ENCODE measurements at places on chromosomes 13 and 19.

GRCh38 chr13:50390503-50391248 is 375.4 kb downstream of the KCNRG start:
- DNase-seq = no peak

GRCh38 chr19:18975011-18975410 is 34.0 kb upstream of the HOMER3 start:
- DNase-seq = no peak

- DNase-seq = no peak
Observed at GRCh38 chr19:30065680-30066606, 123.9 kb downstream of the URI1 start.

DNA sequence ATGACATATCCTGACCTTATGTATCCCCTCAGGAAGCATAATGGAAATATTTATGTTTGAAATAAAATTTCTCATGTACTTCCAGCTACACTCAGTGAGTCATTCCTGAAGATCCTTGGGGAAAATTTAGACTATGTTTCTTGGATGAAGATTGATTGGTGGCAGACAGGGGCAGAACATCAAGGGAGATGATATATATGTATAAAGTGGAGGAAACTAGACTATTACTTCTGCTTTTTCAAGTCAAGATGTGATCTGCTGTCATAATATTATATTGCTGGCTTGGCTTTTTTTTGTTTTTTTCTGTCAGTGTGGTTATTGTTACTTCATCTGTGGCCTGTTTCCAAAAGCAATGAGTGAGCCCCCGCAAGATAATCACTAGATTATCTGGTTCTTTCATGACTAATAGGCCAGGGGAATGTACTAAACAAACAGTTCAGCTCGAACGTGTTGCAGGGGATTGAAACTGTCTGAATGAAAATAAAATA is 87.2 kb upstream of the TNFSF11 start:
- no peak for DNase-seq

DNA sequence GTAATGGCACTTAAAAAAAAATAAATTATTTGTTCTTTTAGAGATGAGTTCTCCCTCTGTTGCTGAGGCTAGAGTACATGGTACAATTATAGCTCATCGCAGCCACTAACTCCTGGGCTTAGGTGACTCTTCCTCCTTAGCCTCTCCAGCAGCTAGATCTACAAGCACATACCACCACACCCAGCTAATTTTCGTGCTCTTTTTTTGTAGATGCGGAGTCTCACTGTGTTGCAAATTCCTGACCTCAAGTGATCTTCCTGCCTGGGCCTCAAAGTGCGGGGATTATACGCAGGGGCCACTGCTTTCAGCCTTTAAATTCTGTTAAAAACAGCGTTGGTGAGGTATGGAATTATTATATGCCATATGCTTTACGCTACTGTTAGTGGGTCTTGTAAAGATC is 2034.0 kb downstream of the OLFM4 start:
- DNase-seq = no peak

DNA sequence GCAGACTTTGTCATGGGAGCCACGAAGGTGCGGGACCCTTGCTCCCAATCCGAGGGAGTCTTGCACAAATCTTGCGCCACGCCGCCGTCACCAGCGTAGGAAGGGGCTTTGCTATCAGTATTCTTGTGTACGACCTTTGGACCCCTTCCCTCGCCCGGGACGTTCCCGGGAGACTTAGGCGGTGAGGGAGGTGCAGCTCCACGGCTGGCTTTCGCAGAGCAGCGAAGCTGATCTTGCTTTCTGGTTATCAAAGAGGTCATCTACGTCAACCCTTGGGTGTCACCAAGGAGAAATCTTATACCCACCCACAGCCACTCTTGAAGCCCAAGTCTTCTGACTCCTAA is 583 bp downstream of the TECR start:
- no peak for DNase-seq

- no peak for DNase-seq
Observed at GRCh38 chr19:5165697-5166019, 175.0 kb downstream of the PTPRS start.

DNA sequence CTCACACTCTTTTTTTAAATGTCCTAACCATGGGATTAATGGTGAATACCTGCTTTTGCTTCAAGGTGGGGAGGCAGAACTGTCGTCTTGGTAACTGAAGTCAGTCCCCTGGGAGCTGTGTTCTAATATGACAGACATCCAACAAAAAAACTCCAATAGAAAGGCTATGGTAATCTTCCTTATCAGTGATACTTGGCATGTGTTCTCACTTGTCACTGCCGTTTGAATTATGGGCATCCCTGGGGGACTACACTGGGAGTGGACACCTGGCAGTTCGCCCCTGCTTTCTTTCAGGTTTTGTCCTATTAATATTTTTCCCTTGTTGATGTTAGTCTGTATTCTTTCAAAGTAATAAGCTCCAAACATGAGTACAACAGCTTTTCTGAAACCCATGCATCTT is 252.6 kb downstream of the SLITRK5 start:
- DNase-seq = no peak

GRCh38 chr19:58476498-58477015 is 405 bp downstream of the ZNF446 start:
- DNase-seq = no peak

DNA sequence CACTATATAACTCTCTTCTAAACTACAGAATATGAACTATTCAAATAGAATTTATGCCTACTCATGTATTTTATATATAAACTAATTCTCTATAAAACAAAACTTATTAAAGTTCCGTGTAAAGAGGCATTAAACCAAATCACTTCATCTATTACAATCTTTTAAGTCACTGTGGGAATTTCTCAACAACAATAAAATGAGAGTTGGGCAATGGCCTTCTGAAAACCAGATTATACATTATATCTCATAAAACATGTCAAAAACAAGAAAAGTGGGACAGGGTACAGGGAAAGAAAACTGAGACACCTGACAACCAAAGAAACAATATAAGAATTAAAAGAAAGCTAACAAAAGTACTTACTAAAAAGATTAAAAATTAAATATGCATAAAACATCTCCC is 145.2 kb downstream of the DIAPH3 start:
- no peak for DNase-seq

DNA sequence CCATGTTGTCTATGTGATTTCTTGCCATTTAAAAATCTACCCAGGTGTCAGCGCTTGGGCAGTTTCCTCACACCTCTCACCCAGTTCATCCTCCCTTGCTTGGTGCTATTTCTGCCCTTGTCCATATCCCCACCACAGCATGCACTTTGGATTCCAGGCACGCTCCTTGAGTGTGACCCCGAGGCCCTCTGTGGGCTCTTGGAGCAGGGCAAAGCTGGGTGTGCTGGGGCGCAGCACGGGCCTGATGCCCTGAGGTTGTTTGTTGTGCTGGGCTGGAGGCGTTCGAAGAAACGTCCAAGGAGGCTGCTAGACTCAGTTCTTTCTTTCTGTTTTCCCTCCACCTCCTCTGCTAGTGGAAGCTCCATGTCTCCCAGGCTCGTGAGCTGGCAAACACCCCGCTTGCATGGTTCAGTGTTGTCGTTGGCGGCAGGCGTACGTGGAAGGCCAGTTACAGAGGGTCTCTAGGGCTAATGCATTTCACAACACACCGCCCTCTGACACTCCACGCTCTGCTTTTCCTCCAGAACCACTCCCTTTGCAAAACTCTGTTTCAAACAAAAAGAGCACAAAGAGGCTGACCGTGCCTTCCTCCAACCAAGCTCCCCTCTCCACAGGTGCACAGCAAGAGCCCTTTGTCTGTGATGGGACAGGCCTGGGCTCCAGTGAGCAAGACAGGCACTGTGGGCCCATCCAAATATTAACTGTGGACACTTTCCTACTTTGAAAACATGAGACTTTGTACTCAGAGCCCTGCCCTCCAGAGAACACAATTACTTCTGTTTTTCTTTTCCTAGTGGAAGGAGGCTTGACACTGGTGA is 117.7 kb upstream of the GJB6 start:
- DNase-seq = no peak

DNA sequence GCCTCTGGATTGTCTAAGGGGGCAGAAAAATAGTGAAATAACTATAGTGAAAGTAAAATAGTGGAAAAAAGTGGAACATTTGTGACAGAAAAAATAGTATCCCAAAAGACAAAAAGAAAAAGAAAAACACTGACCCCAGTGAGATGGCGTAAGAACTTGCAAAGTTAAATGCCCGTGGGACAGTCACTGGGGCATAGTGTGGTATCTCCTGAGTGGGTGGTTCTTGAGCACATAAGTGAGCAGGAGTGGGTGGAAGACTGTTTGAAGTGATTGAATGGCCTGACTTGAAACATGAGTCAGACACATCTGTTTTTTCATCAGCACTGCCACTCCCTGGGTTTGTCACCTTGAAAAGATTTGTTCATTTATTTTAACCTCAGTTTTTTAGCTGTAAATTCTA is 2.5 kb downstream of the ZNF430 start:
- no peak for DNase-seq

DNA sequence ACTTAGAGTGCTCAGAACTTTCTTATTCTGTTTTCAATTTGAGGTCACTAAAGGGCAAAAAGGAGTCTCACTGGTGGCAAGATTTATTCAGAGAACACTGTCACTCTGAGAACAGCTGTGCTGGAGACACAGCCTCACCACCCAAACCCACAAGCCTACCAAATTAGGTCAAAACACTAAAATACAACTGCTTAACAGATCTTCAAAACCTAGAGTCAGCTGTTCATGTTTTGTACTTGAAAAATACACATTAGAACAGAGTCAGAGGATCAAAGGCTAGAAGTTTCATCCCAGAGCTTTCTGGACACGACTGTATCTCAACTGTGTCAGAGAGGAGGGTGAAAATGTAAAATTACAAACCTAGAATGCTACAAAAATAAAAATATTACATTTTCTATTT is 89.3 kb downstream of the MIPEP start:
- DNase-seq = no peak

- no peak for DNase-seq
Observed at GRCh38 chr19:17866964-17867486, 4.7 kb upstream of the SLC5A5 start.

GRCh38 chr13:47437406-47437805 is 540.6 kb upstream of the HTR2A start:
- DNase-seq = no peak

DNA sequence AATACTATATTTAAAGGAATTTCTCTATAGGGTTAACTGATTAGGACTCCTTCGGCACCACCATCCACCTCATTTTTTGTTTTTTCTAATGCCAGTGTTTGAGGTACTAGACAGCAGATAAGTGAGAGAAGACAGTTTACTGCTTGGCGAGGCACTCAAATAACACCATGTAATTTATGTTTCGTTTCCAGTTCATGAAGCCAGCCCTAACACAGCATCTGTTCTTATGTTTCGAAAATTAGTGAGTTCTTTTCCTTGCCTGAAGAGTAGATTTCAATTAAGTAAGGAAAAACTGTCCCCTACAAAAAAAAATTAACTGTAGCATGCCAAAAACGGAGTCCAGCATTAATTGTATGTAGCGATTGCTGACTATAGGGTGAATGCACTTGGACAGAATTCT is 409.1 kb downstream of the TBC1D4 start:
- DNase-seq = no peak

DNA sequence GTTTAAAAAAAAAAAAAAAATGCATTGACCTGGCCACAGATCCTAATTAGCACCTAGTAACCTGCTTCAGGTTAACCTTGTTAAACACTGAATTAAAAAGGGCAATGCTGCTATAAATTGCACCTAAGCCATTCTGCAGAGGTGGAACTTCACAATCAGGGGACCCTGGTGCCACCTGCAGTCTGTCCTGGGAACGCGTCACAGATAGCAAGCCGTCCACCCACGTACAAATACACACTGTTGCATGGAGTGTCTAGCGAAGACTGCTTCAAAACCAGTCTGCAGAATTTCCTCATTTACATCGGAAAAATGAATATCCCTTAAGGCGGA is 169.3 kb downstream of the COL4A1 start:
- DNase-seq = peak; percentile 2

DNA sequence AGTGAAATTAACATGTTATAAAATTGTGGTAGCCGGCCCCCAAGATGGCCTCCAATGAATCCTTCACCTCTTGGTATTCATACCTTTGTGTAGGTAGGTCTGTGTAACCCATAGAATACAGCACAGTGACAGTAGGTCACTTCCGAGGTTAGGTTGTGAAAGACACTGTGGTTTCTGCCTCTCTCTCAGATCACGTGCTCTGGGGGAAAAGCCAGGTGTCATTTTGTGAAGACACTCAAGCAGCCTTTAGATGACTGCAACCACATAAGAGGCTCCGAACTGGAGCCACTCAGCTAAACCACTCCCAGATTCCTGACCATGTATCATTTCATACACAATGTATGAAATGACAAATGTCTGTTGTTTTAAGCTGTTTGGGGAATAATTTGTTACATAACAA is 9.8 kb upstream of the USPL1 start:
- DNase-seq = peak; percentile 30

GRCh38 chr13:39313721-39314120 is 275.5 kb downstream of the NHLRC3 start:
- no peak for DNase-seq

Data from stimulated activated CD8-positive, alpha-beta memory T cell treated with anti-CD3 and anti-CD28 coated beads, Interleukin-2, amount 100 ng/mL, for 48 hours (primary cell).